Thymus (tissue), 14 donors: ENCODE measurements at places on chromosomes 2 and 18.
A peak's percentile ranks its signal among the peaks of the same experiment; 100 is the strongest.

- H3K4me1 ChIP-seq = no peaks in the 10 kb centered on the region
- no peak for DNase-seq
- H3K27ac ChIP-seq = no peak overlapping the region
- no peaks in the 10 kb centered on the region for H3K27me3 ChIP-seq
- H3K4me3 ChIP-seq = no peak overlapping the region
These were observed 167.3 kb upstream of the SRD5A2 start for GRCh38 chr2:31748041-31748440.

GRCh38 chr2:232292395-232293154 lies 86.0 kb upstream of the ALPP start:
- peaks cover 6% of the 10 kb centered on the region for H3K36me3 ChIP-seq
- H3K27ac ChIP-seq = peak overlapping the region; percentile 47
- no peak overlapping the region for H3K4me3 ChIP-seq
- peaks cover 34% of the 10 kb centered on the region for H3K4me1 ChIP-seq

GRCh38 chr2:28423856-28424605 lies 31.4 kb downstream of the FOSL2 start:
- no peaks in the 10 kb centered on the region for H3K36me3 ChIP-seq
- H3K4me3 ChIP-seq = peak overlapping the region; percentile 14
- DNase-seq = peak; percentile 84

GRCh38 chr2:88753833-88754584 lies 62.5 kb downstream of the RPIA start:
- no peak overlapping the region for H3K4me3 ChIP-seq
- H3K36me3 ChIP-seq = peaks cover 10% of the 10 kb centered on the region
- peak; percentile 94 for DNase-seq
- H3K27me3 ChIP-seq = no peaks in the 10 kb centered on the region
- H3K27ac ChIP-seq = peak overlapping the region; percentile 99
- peaks cover 65% of the 10 kb centered on the region for H3K4me1 ChIP-seq
